ENCODE measurements at places on chromosomes 7 and 10. TPM values are rescaled to one million over a fixed set of nuclear protein-coding genes. Genes with fewer than 3 reads are reported as not detected.

The LBX1 gene
- not detected for total RNA-seq

The CYP3A5 gene
- 142 TPM for total RNA-seq

The KCNH2 gene
- 22.4 TPM for total RNA-seq

The PRLHR gene
- not detected for total RNA-seq

The MRLN gene
- total RNA-seq: not detected

The GHRHR gene
- not detected for total RNA-seq

GRCh38 chr7:8154272-8154671 lies 107.7 kb downstream of the ICA1 start:
- no peak for DNase-seq
- H3K36me3 ChIP-seq: no peaks in the 10 kb centered on the region
- H3K27ac ChIP-seq: no peak overlapping the region

- H3K27me3 ChIP-seq: no peaks in the 10 kb centered on the region
- H3K36me3 ChIP-seq: no peaks in the 10 kb centered on the region
- peak overlapping the region; percentile 50 for H3K27ac ChIP-seq
- no peak overlapping the region for H3K4me3 ChIP-seq
- DNase-seq: no peak
Observed at GRCh38 chr10:70693619-70694335, 21.5 kb downstream of the ADAMTS14 start.

DNA sequence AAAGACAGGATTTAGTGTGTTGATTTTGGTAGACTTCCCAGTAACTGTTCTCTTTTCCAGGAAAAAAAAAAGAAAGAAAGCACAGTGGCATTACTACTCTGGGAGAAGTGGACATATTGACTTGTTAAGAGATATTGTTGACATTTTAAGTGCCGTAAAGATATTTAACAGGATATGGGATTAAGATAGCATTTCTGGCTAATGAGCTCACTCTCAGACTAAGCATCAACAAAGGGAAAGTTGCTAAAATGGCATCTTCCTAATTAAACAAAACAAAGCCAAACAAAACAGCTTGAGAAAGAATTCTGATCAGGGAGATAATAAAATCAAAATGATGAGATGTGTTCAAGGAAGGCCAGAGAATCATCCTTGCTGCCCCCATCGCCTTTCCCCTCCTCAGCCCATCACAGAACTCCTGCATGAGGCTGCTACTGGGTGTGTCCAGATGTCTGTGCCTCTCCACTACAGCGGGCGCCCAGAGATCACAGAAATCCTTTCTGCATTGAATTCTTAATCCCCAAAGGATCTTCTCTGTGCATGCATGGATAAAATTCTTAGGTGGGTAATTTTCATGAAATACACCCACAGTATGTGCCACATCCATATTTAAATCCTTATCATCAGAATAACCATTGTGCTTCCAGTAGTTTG lies 270.5 kb downstream of the POU6F2 start:
- no peaks in the 10 kb centered on the region for H3K36me3 ChIP-seq
- no peak overlapping the region for H3K27ac ChIP-seq
- H3K4me3 ChIP-seq: no peak overlapping the region
- no peaks in the 10 kb centered on the region for H3K4me1 ChIP-seq

DNA sequence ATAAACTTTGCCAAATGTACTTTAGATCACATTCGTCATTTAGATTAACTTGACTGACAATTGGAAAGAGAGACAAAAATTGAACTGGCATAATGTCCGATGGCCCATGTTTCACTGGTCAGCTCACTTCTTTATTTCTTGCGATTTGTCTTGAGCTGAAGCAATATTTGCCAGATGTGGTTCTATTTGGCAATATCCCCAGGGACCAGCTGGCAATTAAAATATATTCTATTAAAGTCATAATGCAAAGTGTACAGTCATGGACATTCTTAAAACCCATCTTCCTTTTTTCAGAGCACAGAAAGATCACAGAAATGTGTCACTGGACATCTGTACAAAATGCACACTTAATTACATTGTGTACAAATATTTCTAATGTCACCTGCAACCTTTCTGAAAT lies 26.3 kb downstream of the NEBL start:
- DNase-seq: no peak
- no peaks in the 10 kb centered on the region for H3K4me1 ChIP-seq
- H3K4me3 ChIP-seq: no peak overlapping the region
- H3K36me3 ChIP-seq: no peaks in the 10 kb centered on the region
- H3K27me3 ChIP-seq: no peaks in the 10 kb centered on the region

GRCh38 chr10:63365976-63366765 lies 99.6 kb downstream of the JMJD1C start:
- H3K27ac ChIP-seq: no peak overlapping the region
- no peak for DNase-seq
- H3K4me1 ChIP-seq: no peaks in the 10 kb centered on the region
- no peaks in the 10 kb centered on the region for H3K36me3 ChIP-seq

DNA sequence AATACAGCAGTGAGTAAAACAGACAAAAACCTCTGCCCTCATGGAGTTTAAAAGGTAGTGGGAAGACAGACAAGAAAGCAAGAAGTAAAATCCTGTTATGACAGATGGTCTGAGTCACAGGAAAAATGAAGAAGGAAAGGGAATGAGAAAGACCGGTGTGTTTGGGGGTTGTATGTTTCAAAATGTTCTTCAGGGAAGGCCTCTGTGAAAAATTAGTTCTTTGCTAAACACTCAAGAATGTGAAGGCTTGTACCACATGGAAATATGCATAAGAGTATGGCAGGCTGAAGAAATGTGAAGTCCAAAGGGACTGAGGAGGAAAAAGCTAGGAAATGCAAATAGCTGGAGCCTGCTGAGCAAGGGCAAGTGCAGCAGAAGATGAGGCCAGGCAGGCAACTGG lies 315.9 kb upstream of the SEMA3A start:
- H3K27me3 ChIP-seq: no peaks in the 10 kb centered on the region
- no peaks in the 10 kb centered on the region for H3K36me3 ChIP-seq
- H3K4me1 ChIP-seq: no peaks in the 10 kb centered on the region
- DNase-seq: no peak
- no peak overlapping the region for H3K27ac ChIP-seq
- no peak overlapping the region for H3K4me3 ChIP-seq

- H3K36me3 ChIP-seq: no peaks in the 10 kb centered on the region
- H3K27me3 ChIP-seq: no peaks in the 10 kb centered on the region
- no peak for DNase-seq
- no peak overlapping the region for H3K4me3 ChIP-seq
- no peak overlapping the region for H3K27ac ChIP-seq
Observed at GRCh38 chr10:53223851-53224250, 451.3 kb upstream of the MBL2 start.

- H3K27me3 ChIP-seq: no peaks in the 10 kb centered on the region
- H3K36me3 ChIP-seq: no peaks in the 10 kb centered on the region
- H3K4me1 ChIP-seq: no peaks in the 10 kb centered on the region
- no peak overlapping the region for H3K4me3 ChIP-seq
Observed at GRCh38 chr7:139896831-139897230, 67.8 kb downstream of the TBXAS1 start.

DNA sequence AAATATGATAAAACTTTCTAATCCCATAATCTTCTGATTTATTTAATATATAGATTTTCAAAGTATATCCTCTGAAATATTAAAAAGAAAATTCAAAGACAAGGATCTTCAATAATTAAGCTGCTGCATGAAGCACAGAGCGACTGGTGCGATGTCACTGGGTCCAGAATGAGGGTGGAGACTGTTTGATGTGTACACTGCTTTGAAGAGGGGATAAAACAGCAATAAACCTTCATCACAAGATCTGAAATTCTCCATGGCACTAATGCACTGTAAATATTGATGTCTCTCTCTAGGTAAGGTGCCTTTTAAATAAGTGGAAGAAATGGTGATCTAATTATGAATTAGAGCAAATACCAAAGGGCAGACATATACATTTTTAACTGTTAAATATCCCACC lies 337.8 kb downstream of the PARD3 start:
- no peak overlapping the region for H3K27ac ChIP-seq
- H3K36me3 ChIP-seq: no peaks in the 10 kb centered on the region
- no peaks in the 10 kb centered on the region for H3K27me3 ChIP-seq
- H3K4me1 ChIP-seq: peaks cover 22% of the 10 kb centered on the region
- H3K4me3 ChIP-seq: no peak overlapping the region

GRCh38 chr10:75754096-75754831 lies 322.8 kb downstream of the LRMDA start:
- H3K27me3 ChIP-seq: no peaks in the 10 kb centered on the region
- no peaks in the 10 kb centered on the region for H3K4me1 ChIP-seq
- no peaks in the 10 kb centered on the region for H3K36me3 ChIP-seq
- H3K27ac ChIP-seq: no peak overlapping the region
- DNase-seq: no peak

DNA sequence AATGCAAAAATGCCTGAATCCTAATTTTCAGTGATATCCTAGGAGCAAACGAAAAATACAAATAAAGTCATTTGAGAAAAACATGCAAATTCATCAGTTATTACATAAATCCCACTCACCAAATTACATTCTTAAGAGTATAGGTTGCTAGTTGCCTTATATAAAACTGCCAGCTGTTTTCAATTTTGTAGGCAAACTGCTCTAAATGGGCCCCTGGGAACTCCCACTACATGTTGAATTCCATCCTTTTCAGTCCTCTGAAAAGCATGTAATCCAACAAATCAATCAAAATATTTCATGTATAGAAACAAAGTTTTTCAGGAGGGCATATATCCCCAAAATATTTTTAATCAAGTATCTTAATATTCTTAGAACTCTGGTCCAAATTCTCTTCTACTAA lies 2.1 kb upstream of the JMJD1C start:
- no peaks in the 10 kb centered on the region for H3K27me3 ChIP-seq
- H3K4me1 ChIP-seq: peaks cover 10% of the 10 kb centered on the region
- no peak overlapping the region for H3K4me3 ChIP-seq
- no peak overlapping the region for H3K27ac ChIP-seq
- no peak for DNase-seq
- H3K36me3 ChIP-seq: no peaks in the 10 kb centered on the region

DNA sequence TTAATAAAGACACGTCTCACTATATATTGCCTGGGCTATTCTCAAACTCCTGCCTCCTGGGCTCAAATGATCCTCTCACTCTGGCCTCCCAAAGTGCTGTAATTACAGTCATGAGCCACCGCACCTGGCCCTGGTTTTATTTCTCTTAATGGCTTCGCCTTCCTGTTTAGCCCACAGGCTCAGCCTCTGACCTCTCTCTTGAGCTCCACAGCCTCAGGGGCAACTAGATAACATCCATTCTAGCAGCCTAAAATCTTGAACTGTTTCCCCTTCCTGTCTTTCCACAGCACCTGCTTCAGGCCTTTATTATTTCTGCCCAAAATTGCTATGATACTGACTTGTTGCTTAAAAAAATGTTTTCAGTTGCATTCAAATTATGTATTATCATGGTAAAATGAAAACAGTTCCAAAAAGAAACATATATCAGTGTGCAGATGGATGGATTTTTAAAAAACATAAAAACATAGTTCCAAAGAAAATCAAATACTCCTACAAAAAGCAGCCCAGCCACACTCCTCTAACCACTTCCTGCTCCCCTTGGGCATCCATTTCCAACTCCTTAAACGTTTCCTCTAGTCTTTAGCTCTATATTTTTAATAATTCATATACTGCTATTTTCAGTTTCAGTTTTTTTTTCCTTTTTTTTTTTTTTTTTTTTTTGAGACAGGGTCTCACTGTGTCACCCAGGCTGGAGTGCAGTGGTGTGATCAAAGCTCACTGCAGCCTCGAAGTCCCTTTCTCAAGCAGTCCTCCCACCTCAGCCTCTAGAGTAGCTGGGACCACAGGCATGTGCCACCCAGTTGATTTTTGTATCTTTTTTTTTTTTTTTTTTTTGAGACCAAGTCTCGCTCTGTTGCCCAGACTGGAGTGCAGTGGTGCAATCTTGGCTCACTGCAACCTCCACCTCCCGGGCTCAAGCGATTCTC lies 5.1 kb upstream of the BAZ1B start:
- H3K4me1 ChIP-seq: peaks cover 21% of the 10 kb centered on the region
- no peak overlapping the region for H3K27ac ChIP-seq
- H3K27me3 ChIP-seq: no peaks in the 10 kb centered on the region
- H3K4me3 ChIP-seq: no peak overlapping the region

- H3K27ac ChIP-seq: no peak overlapping the region
Observed at GRCh38 chr7:147197006-147197405, 1080.4 kb downstream of the CNTNAP2 start.

DNA sequence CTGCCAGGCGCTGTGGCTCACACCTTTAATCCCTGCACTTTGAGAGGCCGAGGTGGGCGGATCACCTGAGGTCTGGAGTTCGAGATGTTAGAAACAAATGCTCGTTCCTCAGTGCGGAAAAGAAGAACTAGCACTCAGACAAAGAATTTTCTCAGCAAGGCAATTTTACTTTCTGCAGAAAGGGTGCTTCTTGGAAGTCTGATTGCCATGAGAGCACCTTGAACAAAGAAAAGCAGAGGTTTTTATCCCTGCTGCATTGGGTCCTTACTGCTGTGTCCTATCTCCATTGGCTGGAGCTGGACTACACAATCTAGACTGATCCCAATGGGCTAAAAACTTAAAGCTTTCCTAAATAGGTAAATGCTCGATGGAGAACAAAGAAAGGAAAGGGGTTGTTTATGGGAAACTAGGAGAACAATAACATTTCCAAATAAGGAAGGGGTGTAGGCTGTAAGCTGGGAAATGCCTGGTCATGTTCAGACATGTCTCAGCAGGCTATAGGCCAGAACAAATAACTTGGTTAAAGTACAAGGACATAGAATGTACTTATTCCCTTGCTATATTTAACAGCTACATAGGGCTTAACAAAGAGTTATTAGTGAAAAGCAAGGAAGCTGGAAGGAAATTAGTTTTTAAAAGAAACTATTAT lies 26.1 kb upstream of the ACTR3B start:
- no peaks in the 10 kb centered on the region for H3K36me3 ChIP-seq
- DNase-seq: no peak
- no peaks in the 10 kb centered on the region for H3K27me3 ChIP-seq
- H3K4me3 ChIP-seq: no peak overlapping the region
- H3K27ac ChIP-seq: no peak overlapping the region

GRCh38 chr7:15175152-15175551 lies 272.6 kb upstream of the DGKB start:
- H3K27me3 ChIP-seq: no peaks in the 10 kb centered on the region
- H3K36me3 ChIP-seq: no peaks in the 10 kb centered on the region
- H3K27ac ChIP-seq: no peak overlapping the region
- no peak for DNase-seq
- H3K4me3 ChIP-seq: no peak overlapping the region

DNA sequence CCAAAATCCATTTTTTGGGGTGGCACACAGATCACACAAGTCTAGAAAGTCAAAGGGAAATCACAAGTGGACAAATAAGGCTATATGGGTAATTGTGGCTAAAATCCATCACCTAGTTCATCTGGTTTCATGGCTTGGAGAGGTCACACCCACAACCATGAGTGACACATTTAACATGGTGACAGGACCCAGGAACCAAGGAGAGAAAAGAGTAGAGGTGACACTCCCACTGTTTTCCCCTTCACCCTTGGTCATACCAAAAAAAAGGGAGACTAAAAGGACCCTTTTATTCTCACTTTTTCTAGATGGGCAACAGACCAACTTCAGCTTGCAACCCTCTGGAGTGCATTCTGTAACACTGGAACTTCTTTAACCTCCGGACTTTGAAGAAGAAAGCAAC lies 46.2 kb upstream of the ZNF107 start:
- H3K4me1 ChIP-seq: no peaks in the 10 kb centered on the region
- H3K27me3 ChIP-seq: no peaks in the 10 kb centered on the region
- no peak overlapping the region for H3K4me3 ChIP-seq
- no peaks in the 10 kb centered on the region for H3K36me3 ChIP-seq
- DNase-seq: no peak
- no peak overlapping the region for H3K27ac ChIP-seq
